ENCODE measurements at places on chromosomes 5 and 9. TPM values are rescaled to one million over a fixed set of nuclear protein-coding genes. Genes with fewer than 3 reads are reported as not detected.

Gene SLCO4C1
- 3.9 TPM for total RNA-seq

Gene FRMD3
- 2.3 TPM for total RNA-seq

Gene GABBR2
- 0.84 TPM for total RNA-seq

Gene PSAT1
- 166 TPM for total RNA-seq

Gene WDR31
- 3.5 TPM for total RNA-seq

Gene EFNA5
- 42.2 TPM for total RNA-seq

- DNase-seq, result no peak
Observed at GRCh38 chr5:148952097-148952867, 110.6 kb downstream of the SH3TC2 start.

DNA sequence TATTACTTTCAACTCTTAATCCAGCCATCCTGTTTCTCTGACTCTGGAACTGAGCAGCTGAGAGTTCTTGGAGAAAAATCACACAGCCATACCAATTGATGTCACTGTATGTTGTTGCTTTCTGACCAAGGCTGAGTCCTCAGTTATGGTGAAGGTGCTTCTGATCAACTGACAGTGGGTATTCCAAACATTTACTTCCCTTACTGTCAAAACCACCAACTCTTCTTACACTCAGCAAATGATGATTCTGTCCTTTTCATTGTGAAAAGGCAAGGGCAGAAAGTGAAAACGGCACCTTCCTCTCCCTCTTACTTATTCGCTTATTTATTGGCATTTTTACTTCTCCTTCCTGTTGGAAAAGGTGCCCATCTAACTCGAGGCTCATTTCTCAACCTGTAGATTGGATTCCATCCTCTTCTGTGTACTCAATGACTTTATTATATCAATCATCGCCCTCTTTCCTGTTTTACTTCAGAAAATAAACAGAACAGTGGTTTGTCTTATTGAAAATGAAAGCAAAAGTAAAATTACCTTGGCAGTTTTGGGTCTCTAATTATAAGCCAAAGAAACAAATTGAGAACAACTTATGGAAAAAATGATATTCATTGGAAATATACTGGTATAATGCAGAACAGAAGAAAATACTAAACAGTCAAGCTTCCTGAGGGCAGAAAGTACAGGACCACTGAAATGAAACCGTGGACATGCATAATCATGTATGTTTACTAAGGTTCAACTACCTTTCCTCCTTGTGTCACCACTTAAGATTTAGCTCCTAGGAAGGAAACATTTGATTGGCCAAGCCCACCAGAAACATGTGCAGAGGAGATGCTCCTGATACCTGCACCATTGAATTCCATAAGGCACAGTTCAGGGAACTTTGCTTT lies 104.5 kb upstream of the CHD1 start:
- no peak for DNase-seq

GRCh38 chr9:18397076-18397475 lies 76.9 kb upstream of the ADAMTSL1 start:
- DNase-seq, result no peak

DNA sequence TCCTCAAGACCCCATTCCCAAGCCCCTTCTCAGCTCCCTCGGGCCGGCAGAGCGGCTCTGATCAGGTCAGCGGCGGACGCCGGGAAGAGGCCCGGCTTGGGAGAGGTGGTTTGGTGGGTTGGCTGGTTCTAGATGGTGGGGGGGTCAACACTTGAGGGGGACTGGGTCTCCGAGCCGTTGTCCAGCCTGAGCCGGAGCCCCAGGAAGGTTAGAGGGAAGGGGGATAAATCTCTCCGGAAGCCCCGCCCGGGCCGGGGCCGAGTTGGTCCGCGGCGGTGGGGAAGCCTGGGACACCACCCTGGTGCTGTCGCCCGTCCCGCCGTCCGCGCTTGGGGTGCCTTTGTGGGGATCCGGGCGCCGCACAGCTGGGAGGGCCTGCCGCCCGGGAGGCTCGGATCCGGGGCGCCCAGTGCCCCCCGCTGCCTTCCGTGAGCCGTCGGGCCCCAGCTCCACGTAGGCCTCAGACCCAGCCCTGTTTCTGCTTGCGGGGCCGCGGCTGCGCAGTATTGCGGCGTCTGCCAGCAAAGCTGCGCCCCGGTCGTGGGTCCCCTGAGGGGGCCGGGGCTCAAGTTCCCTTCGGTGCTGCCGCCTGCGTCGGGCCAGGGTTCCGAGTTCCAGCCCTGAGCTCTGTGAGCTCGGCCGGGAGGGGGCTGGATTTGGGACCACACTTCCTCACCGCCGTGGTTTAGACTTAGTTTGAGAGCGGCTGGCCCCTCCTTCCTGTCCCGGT lies 542 bp upstream of the TRIM52 start:
- peak; percentile 53 for DNase-seq

GRCh38 chr5:76547242-76547890 lies 75.8 kb downstream of the F2RL2 start:
- DNase-seq, result no peak

DNA sequence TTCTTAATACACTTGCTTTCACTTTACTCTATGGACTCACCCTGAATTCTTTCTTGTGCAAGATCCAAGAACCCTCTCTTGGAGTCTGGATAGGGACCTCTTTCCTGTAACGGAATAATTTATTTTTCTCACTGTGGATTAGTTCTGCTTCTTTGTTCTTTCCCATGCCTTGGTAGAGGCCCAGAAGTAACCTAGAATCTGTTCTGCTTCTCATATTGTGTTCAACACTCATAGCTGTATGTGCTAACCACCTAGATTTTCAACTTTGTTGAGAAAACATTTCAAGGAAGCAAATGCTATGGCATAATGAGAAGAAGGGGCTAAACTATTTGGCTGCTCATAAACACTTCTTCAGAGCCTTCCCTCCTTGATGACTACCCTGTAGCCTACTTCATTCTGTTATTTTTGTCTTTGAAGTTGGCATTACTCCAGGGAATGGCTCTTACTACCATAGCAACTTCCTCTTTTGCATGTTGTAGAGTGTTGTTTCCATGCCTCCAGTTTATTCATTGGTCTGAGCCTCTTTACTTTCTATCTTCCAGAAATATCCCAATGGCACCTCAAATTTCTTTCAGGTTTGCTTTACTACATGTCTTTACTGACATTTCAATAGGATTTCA lies 74.3 kb downstream of the KIAA0825 start:
- no peak for DNase-seq

- no peak for DNase-seq
Observed at GRCh38 chr5:175211956-175212756, 231.8 kb downstream of the DRD1 start.

- no peak for DNase-seq
Observed at GRCh38 chr5:54679686-54680085, 162.1 kb downstream of the SNX18 start.
